ENCODE measurements at places on chromosomes 11 and 22.

DNA sequence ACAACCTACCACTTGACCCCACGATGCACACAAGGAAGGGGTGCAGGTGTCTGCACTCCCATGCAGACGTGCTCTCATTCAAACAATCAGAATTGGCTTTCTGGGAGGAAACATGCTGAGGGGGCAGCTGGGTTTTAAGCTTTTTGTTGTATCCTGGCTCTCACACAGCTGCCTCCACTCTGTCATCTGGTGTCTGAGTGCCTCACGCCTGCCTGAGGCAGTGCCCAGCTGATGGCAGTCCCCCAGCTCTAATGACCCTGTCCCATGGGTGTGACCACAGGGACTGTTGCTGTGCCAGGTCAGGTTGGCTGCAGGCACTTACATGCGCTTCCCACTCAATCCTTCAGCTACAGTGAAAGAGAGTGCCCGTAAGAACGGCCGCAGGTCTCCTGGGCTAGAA lies 53.7 kb downstream of the ARFGAP3 start:
- no peak for DNase-seq

- DNase-seq: no peak
Measured at GRCh38 chr11:73399159-73399590, 23.0 kb downstream of the RELT start.

GRCh38 chr11:12678092-12678491 lies 3.9 kb downstream of the TEAD1 start:
- no peak for DNase-seq

GRCh38 chr22:46045459-46046298 lies 68.7 kb upstream of the WNT7B start:
- no peak for DNase-seq

DNA sequence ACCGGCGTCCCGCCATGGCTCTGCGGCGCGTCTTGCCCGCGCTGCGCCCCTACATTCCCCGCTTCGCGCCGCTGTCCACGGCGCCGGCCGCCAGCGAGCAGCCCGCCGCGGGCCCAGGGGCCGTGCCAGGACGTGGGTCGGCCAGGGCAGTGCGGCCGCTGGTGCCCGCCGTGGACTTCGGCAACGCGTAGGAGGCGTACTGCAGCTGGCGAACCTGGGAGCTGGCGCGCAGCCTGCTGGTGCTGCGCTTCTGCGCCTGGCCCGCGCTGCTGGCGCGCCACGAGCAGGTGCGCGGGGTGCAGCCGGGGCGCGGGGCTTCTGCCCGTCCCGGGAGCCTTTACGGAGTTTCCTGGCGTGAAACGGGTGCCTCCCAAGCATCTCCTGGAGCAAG lies 20.1 kb downstream of the DGCR6L start:
- DNase-seq: no peak

DNA sequence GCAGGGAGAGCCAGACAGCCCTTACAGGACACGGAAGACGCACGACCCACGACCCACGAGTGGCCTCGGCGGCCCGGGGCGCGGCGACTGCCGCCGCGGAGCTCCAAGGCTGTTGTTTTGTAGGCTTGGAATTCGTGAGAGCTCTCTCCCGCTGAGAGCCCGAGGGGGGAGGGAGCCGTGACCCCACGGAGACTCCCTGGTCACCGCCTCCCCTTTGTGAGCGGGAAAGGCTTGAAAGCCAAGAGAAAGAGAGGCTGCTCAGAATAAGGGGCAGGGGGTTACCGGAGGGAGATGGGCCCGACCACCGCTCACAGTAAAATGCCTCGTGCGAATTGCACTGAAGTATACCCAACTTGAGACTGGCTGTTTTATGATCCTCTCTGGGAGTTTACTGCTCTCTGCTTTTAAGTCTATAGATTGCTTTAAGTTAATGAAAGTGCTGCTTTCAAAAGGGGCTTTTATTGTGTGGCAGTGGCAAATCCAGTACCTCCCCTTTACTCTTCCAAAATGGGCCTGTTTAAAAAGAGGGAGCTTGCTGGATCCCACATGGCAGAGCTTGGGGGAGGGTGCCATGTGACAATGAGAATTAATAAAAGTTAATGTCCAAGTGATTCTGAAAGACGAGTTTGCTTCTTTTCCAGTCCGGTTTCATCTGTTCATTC lies 2.9 kb downstream of the PKNOX2 start:
- no peak for DNase-seq

DNA sequence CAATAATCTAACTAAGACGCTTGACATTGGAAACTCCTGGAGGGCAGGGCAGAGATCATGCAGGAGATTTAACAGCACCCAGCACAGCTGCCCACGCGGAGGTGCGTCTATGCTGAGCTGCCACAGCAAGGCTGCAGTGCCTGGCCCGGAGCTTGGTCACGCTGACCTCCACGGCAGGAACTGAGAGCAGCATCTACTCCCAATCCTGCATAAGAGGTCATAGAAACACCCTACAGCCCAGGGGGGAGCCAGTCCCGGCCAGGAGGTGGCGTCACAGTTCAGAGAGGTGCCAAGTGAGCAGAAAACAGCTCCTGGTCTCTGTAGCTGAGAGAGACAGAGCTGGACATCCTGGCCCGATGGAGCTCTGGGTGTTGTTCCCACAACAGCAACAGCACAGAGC lies 121.1 kb upstream of the TMEM45B start:
- no peak for DNase-seq

DNA sequence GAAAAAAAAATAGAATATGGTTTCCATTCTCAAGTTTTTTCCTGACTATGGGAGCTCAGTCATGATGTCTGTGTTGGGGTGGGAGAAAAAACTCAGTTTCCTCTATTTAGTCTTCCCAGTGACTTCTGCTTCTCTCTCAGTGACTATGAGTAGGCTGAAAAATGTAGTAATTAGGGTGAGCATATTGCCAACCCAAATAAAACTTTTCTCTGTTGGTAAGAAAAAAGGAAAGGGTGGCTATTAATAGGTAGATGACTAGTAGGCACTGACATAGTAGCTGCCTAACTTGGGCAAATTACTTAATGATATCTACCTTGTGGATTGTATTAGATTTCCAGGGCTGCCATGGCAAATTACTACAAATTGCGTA lies 34.2 kb upstream of the BIRC3 start:
- no peak for DNase-seq

DNA sequence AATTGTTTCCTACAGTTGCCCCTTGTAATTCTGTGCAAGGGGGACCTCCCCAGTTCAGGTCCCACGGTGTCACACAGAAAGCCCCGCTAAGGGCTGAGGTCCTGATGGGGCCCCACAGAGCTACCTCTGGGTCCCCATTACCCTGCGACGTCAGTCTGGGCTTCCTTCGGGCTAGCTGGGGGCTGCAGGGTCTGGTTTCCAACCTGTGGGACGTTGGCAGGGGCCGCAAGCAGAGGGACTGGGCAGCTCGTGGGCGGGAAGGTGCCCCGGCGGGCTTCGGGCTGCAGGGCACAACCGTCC lies 698 bp downstream of the SLC37A4 start:
- peak; percentile 22 for DNase-seq

Data from CD8-positive, alpha-beta memory T cell (primary cell).